ENCODE measurements at places on chromosomes 3 and 15.

DNA sequence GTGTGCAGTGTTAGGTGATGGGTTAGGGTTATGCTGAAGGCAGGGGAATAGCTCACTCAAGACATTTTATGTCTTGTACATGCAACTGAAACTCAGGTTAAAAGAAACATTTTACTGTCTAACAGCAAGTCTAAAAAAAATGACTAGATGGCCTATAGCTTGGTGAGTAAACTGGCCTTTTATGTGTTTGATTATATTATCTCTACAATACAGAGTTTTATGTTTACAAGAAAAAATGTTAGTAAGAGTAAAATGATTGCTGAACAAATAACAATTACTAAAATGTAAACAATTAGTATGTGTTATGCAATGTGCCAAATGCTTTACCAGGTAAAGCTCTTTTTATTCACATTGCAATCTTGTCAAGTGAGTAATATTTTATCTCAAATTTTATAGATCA lies 1039.6 kb downstream of the ROBO2 start:
- DNase-seq: no peak

DNA sequence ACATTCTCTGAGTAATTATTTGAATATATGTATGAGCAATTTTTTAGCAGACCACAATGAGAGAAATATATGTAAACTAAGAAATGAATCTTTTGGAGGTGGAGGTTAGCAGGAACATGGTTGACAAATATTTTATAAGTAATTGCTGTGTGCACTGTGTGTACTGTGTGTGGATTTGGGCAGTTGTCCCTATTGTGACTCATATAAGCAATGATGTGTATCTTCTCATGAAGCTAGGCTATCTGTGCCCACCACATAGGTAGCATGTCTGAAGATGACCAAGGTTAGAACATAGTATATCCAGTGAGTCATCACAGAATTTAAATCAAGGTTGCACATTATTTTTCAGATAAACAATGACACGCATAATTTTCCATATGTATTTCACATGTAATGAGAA lies 713.9 kb upstream of the GBE1 start:
- DNase-seq: no peak

DNA sequence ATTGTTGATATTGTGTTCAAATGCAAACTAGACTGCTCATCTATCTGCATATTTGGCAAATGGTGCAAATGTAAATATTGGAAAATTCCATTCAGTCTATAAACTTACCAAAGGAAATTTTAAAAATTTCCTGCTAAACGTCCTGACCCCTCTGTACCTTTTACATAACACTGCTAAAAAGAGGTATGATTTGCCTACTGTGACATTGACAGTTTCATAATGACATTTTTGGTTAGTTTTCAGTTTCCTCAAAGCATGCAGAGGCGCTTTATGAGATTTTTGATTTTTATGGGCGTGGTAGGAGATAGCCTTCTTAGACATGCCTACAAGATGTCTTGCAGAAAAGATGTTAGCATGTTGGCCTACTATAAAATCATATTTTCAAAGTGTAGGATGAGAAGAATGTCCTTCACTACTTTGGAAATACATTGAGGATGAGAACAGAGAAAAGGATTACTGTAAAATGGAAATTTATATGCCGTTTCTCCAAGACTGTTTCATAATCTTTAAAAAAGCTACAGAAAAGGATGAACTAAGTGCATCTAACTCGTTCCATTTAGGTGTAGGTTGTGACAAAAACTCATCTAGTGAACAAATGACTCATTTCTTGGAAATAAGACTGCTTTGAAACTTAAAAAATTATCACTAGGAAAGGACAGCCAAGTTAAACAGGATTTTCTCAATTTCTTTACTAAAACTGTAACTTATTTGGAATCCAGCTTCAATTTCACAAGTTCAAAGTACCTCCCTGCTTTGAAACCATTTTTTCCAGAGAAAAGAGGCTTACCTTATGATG lies 14.5 kb upstream of the ISLR start:
- no peak for DNase-seq

DNA sequence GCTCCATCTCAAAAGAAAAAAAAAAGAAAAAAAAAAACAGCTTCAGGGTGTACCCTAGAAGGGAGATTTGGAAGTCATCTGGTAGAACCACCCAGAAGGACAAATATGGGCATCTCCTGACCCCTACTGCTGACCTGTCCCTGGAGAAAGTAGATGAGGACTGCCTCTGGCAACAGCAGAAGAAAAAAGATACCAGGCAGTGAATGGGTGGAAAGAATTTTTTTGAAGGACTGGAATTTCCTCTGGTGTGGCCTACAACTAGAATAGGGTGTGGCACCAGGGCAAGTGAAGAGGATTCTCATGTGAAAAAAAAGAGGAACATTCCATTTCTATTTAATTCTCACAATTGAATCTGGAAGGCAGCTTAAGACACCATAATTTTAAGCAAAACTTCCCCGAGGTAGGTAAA lies 3.1 kb downstream of the ANXA2 start:
- no peak for DNase-seq

DNA sequence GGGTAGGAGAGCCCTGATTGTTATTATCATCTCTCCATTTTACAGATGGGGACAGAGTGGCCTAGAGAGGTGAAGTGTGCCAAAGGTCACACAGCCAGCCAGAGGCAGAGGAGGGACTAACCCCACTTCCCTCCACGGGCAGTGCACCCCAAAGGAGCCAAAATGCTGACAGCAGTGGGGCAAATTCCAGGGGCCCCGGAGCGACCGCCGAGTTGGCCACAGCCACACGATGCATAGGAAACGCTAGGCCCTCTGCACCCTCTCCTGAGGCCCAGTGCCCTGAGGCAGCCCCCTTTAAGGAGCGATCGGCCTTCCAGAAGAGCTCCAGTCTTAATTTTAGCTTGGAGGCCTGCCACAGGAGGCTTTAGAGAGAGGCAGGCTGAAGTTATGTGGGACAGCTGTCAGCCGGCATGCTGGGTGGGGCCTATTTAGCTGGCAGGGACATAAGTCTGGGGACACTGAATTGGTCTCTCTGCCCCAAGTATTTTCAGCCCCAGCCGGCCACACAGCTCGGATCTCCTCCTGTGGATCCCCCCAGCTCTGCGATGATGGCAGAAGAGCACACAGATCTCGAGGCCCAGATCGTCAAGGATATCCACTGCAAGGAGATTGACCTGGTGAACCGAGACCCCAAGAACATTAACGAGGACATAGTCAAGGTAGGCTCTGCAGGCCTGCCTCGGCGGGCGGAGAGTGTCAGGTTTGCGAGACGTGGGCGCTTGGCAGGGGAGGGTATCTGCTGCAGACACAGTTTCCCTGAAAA lies at the start of gene CAV3:
Gene CAV3, plus strand, starts transcription at position 471 of the 763 bp plus-strand sequence. Its CDS starts 75 bp downstream, at position 546.
- DNase-seq: no peak

DNA sequence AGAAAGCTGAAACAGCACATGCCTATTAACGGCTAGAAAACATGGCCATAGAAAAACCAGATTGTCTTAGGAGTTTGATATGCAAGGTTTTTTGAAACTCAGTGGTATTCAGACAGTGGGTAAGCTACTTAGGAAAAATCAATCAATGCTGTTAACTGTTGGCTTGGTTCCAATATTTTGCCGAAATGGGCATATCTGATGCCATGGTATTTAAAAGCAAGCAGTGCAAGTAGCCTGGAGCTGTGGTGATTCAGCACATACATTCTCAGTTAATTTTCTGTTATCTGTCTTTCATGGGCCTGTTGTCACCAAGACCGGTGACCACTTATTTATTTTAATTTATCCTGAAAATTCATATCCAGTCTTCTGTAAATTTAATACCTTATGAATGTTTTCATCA lies 17.3 kb upstream of the SUCNR1 start:
- DNase-seq: no peak

DNA sequence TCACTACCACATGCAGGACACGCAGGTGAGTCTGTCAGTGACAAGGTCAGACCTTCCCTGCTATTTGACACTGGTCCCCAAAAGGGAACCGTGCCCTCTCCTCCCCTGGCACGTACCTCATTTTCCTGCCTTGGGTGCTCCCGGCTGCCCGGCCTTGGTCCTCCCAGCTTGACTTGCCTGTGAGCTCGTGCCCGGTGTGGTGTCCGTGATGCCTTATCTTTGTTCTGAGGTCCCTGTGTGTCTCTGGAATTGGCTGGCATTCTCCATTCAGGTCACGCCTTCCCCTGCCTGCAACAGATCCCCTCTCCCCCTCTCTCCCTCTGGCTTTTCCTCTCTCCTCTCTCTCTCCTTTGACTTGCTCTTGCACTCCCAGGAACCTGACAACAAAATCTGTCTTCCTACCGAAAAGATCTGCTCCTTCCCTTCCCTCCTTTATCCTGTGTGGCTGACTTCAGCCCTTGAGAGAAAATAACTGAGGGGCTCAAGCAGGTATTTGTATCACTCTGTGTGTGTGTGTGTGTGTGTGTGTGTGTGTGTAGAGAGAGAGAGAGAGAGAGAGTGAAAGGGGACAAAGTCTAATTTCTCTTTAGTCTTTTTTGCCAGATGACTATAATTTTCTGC lies at the start of gene MASP1:
Gene MASP1, minus strand, starts transcription at position 226 of the 621 bp plus-strand sequence. Its CDS starts 105 bp downstream, at position 121.
- no peak for DNase-seq

Data from BJ (cell line).